HT1080 (cell line): ENCODE measurements at places on chromosomes 1 and 21. TPM values are rescaled to one million over a fixed set of nuclear protein-coding genes. Genes with fewer than 3 reads are reported as not detected.

DNA sequence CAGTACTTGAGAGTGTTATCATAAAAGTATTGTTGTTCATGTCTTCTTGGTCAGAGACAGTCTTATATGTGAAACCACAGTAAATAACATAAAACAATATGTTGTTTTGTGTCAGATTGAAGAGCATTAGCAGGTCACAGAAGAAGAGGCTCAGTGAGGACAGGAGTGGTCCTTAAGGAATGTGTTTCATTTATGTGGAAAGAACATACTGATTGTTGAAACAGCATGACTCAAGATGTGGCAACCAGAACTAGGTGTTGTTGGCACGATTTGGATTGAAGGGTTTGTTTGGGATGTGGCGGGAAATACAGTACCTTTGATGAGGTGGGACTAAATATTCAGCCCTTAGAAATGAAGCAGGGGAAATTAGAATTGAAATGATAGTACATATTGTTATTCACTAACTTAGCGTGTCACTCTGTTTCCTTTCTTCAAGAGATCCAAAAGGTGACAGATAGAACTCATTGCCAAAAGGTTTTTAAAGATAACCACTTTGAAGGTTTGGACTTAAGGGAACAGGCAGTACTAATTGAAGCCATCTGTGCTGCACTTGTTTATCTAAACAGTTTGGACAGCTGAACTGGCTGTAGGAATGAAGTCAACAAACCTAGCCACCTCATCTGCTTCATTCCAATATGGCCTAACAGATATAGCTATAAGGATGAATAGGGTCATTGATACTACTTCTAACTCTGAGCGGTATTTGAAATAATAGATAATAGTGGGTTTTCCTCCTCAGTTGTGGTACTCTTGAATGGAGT, 14.4 kb downstream of the RALGPS2 start:
- no peak for DNase-seq

DNA sequence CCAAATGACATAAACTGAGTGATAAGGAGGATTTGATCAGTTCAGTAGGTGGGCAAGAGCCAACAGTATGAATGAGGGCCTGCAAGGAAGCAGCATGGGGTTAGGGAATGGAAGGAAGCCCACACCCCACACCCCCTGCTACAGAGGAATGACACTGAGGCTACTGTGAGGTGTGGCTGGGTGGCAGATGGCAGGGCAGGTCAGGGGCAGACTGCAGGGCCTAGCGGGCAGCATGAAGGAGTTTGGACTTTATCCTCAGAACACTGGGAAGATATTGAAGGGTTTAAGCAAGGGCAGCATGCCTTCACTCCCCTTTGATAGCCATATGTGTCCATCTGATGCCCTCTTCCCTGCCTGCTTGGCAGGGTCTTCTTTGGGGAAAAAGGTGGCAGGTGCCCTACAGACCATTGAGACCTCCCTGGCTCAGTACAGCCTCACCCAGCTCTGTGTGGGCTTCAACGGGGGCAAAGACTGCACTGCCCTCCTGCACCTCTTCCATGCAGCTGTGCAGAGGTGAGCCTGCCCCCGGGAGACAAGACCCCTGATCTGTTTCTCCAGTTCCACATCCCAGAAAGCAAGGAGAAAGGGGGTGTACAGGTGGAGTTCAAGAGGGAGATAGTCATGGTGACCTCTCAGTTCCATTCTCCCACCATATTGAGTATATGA, 4.1 kb upstream of the LENEP start:
- no peak for DNase-seq

DNA sequence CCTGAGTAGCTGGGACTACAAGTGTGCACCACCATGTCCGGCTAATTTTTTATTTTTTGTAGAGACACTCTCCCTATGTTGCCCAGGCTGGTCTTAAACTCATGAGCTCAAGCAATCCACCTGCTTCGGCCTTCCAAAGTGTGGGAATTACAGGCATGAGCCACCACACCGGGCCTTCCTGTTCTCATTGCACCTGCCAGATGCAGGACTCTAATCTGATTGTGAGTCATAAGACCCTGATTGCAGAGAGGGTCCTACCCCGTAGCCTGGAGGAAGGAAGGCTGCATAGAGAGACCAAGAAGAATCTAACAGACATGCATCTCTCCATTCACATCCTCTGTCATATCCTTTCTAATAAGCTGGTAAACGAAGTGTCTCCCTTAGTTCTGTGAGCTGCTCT, 19.5 kb upstream of the CGN start:
- DNase-seq = no peak

DNA sequence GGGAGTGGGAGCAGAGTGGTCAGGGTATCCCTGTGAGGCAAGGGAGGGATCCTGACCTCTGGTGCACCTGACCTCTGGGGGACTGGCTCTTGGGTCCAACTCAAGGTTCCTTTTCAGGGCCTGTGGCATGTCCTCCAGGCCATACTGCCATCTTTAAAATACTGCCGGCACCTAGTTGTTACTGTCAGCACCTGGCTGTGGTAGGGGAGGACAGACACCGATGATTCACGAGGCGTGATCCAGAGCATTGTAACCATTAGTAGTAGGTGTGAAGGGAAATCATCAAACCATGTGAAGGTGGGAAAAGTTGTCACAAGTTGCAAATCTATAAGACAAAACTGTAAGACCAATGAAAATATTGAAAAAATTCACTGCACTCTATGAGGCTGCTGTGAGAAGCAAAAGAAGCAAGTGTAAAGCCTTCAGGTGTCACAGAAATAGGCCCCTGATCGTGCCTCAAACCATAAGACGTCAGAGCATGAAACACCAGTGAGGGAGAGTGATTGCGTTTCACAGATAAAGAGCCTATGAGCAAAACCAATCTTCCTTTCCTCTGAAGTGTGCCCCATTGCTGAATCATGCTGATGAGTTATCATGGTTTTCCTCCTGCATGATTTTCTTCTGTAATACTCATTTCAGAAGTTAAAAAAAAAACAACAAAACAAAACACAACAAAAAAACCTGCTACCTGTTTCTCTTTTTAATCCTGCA, 55.3 kb downstream of the CDC7 start:
- peak; percentile 80 for DNase-seq

DNA sequence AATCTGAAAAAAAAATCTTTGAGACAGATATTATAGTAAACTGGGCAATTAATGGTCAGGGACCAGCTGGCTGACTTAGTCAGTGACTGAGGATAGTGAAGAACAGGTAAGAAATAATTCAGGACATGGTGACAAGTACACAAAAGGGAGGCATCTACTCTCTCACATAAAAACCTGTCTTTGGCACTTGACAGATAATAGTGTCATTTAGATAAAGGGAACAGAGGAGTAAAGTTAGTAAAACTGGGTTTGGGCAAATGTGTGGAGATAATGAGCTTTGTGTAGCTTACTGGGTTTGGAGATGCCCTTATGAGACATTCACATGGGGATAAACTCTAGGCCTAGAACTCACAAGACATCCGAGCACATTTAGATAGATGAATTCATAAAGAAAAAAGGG, 4.0 kb downstream of the SSX2IP start:
- DNase-seq = no peak

DNA sequence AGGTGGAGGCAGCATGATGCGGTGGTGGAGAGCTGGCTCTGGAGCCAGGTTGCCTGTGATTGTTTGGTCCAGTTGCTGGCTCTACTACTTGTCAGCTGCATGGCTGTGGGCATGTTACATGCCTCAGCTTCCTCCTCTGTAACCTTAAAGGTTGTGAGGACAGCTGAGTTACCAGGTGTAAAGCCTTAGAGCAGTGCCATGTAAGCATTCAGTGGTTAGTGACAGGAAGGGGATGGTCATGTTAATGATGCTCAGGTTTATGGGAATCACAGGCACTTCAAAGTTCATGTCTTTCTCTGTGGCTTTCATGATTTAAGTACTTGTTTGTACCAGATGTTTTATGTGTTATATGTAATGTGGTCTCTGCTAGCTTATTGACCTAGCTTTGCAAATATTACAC, 32.6 kb downstream of the PTGFRN start:
- DNase-seq = no peak

The ERG gene
- total RNA-seq = not detected in 2 replicates

GRCh38 chr1:109312246-109312645, 5.4 kb upstream of the MYBPHL start:
- no peak for DNase-seq

The PRSS38 gene
- not detected in 2 replicates for total RNA-seq

The C1orf226 gene
- total RNA-seq = 0.84 and 1.3 TPM in 2 replicates

- no peak for DNase-seq
These were observed 152.7 kb downstream of the PIK3R3 start for GRCh38 chr1:45979778-45980176.

DNA sequence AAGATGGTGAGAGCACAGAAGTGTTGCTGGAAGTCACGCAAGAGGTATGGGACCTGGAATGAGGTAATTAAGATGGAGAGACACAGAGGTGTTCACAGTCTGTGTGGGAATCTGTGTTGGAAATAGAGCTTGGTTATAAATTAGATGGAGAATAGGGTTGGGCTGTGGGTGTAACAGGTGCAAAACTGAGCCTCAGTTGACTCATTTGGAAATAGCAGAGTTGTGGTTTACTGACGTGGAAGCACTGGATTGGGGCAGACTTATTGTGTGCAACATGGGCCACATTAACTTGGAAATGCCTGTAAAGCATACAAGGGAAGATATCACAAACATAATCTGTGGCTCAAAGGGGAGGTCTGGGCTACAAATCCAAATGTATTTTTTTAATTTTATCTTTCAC, 13.0 kb downstream of the CAMSAP2 start:
- no peak for DNase-seq

The CFAP74 gene
- total RNA-seq = not detected in 2 replicates

DNA sequence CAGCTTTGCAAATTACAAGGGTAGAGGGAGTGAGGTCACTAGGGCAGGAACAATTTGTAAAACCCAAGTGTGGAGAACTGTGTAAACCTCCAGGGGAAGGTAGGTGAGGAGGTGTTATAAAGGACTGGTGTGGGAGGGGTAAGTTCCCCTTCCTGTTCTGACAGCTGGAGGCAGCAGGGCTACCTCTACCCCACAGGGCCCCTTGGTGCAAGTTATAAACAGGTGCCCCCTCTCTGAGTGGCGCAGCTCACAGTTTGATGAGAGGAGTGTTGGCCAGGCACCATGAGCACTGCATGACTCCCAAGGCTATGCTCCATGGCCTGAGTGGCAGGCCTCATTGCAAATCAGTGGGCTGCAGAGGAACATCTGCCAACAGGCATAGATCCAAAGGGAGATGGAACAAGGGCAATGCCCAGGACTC, 41.0 kb downstream of the MFSD2A start:
- DNase-seq = no peak

DNA sequence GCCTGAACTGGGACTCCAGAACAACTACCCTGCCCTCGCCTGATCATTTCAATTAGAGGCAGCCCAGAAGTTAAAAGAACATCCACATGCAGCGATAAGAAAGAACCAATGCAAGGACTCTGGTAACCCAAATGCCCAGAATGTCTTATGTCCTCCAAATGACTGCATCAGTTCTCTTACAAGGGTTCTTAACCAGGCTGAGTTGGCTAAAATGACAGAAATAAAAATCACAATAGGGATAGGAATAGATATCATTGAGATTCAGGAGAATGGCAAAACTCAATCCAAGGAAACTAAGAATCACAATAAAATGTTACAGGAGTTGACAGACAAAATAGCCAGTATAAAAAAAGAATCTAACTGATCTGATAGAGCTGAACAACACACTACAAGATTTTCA, 80.1 kb upstream of the PTGFR start:
- no peak for DNase-seq

DNA sequence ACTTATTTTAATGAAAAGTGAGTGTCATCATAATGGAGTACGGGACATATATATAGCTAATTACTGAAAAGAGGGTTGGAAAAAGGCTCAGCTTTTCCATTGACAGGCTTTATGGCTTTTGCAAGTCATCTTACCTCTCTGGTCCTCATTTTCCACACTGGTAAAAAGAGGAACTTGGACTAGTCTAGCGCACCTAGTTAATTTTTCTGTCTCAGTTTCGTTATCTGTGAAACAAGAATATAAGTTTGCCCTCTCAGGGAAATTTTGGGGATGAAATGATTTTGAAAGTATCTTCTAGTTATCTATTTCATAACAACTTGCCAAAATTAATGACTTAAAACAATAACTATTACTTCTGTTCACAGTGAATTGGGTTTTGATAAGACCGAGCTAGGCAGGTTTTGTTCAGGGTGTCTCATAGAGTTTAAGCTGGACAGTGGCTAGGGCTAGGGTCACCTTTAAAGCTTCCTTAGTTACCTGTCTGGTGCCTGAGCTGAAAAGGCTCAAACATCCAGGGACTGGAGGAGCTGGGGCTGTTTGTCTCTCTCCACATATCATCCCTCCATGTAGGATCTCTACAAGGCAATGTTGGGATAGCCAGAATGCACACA, 91.7 kb downstream of the TYW3 start:
- DNase-seq = no peak

The SNX7 gene
- total RNA-seq = 30.9 and 36.1 TPM in 2 replicates

DNA sequence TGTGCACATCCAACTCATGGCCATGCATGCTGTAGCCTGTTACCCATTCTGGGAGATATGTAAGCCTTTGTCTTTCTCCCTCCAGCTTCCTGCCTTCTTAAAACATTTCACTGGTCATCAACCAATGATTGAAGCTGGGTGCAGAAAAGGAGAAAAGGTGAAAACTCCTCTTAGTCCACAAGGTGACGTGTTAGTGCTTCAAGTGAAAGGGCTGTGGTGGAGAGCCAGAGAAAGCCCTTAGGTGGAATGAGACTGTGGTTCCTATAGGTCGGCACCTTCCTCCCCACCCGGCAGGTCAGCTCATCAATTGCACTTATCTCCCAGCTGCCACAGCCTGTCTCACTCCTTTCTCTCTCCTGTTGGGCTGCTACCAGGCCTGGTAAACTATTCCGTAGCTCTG, 30.4 kb downstream of the ERG start:
- DNase-seq = no peak

DNA sequence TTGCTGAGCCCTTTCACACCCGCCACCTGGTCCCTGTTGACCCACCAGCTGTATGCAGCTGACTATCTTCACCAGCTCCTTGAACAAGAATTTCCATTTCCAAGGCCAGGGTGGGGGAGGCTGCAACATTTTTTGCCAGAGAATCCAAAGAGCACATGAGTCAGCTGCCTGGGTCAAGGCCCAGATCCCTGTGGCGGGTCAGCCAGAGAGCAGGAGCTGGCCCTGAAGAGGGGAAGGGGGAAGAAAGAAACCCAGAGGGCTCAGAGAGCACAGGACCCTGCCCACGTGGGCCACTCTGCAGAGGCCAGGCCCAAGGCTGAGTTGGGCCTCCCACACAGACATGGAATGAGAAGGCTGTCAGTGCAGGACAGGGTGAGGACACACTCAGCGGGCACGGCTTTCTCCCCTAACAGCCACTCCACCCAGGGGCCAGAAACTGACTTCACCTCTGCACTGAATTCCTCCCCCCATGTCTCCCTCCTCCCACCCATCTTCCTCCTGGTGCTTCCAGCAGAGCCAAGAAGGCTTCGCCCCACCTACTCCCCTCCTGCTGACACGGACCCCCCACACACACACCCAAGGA, 28.9 kb downstream of the S100A6 start:
- peak; percentile 79 for DNase-seq

The ADORA1 gene
- total RNA-seq = 3.8 and 6.2 TPM in 2 replicates

- no peak for DNase-seq
These were observed 1.2 kb downstream of the PLA2G4A start for GRCh38 chr1:186829686-186830587.
